Activated CD4-positive, alpha-beta memory T cell treated with anti-CD3 and anti-CD28 coated beads, Interleukin-2, amount 10 ng/mL, durations not matched to agents 7 days and 5 days (primary cell): ENCODE measurements at places on chromosomes 2 and 18. TPM values are rescaled to one million over a fixed set of nuclear protein-coding genes. Genes with fewer than 3 reads are reported as not detected.

- no peaks in the 10 kb centered on the region for H3K36me3 ChIP-seq
- DNase-seq: no peak
- peaks cover under 1% of the 10 kb centered on the region for H3K27me3 ChIP-seq
- H3K4me1 ChIP-seq: no peaks in the 10 kb centered on the region
Observed at GRCh38 chr18:8835521-8835953, 130.2 kb downstream of the MTCL1 start.

DNA sequence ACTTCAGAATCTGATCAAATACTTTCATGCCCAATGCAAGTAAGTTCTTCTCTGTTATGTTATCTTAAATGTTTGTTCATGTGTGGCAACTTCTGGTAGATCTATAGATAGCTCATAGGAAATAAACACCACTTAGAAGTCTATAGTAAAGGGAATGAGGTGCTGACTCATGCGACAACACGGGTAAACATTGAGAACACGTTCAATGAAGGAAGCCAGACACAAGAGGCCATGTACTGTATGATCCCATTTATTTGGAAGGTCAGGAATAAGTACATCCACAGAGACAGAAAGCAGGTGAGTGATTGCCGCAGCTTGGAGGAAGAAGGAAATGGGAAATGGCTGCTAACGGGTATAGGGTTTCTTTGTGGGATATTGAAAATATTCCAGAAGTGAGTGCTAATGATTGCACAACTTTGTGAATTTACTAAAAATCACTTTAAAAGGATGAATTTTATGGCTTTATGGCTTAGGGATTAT is 95.4 kb downstream of the ITGB1BP1 start:
- DNase-seq: no peak
- no peak overlapping the region for H3K27ac ChIP-seq

- H3K27ac ChIP-seq: no peak overlapping the region
- peaks cover 13% of the 10 kb centered on the region for H3K4me1 ChIP-seq
- no peak for DNase-seq
- H3K4me3 ChIP-seq: no peak overlapping the region
- no peaks in the 10 kb centered on the region for H3K27me3 ChIP-seq
Observed at GRCh38 chr18:54134053-54134452, 90.4 kb downstream of the MBD2 start.

DNA sequence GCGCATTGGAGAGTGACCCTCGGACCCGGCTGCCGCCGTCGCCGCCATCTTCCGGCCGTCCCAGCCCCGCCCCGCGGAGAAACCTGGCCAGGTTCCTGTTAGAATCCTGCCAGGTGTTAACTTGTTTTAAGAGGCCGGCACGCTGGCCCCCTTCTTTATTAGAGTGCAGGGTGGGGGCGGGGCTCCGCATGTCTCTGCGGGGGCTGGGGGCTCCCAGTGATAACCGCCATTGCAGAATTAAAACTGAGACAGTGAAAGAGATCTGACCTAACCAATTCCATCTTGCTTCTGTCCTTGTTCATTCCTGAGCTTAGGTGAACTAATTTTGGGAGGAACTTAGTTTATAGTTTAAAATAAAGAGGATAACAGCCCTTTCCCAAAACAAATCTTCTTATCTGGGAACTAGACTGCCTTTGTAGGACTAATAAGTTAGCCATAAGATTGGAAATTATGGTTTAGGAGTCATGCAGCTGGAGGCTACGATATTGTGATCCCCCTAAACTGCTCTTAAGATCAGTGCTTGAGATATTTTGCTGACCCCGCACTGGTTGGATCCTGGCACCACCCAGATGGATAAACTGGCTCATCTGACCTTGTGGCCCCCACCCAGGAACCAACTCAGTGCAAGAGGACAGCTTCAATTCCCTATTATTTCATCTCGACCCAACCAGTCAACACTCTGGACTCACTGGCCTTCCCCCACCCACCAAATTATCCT is 543 bp upstream of the STARD7 start:
- H3K4me1 ChIP-seq: peaks cover 44% of the 10 kb centered on the region
- DNase-seq: no peak
- peak overlapping the region; percentile 79 for H3K27ac ChIP-seq
- H3K4me3 ChIP-seq: peak overlapping the region; percentile 87

- H3K27ac ChIP-seq: no peak overlapping the region
- DNase-seq: no peak
- no peaks in the 10 kb centered on the region for H3K4me1 ChIP-seq
- H3K4me3 ChIP-seq: no peak overlapping the region
Observed at GRCh38 chr2:157990173-157990572, 111.5 kb upstream of the UPP2 start.

DNA sequence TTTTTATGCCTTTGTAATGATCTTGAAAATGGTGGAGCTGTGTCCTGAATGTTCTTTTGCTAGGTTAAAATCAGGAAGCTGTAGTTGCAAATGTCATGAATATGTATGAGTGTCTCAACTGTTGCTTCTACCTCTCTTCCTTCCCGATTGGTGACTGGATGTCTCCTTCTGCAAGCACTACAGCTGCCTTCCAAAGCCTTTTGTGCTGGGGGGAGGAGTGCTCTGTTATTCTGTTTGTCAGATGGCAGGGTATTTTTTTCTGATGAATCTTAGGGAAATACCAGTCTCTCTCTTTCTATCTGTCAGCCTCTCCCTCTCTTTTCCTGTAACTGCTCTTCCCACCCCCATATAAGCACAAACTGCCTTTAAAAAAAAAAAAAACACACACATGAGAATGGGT is 1396.3 kb upstream of the CELF4 start:
- no peaks in the 10 kb centered on the region for H3K4me1 ChIP-seq
- H3K27me3 ChIP-seq: no peaks in the 10 kb centered on the region
- no peak overlapping the region for H3K27ac ChIP-seq
- no peak overlapping the region for H3K4me3 ChIP-seq
- no peaks in the 10 kb centered on the region for H3K36me3 ChIP-seq

- peaks cover 52% of the 10 kb centered on the region for H3K4me1 ChIP-seq
- H3K4me3 ChIP-seq: peak overlapping the region; percentile 99
- H3K27me3 ChIP-seq: no peaks in the 10 kb centered on the region
Observed at GRCh38 chr2:86199834-86200177, 549 bp downstream of the MRPL35 start.

DNA sequence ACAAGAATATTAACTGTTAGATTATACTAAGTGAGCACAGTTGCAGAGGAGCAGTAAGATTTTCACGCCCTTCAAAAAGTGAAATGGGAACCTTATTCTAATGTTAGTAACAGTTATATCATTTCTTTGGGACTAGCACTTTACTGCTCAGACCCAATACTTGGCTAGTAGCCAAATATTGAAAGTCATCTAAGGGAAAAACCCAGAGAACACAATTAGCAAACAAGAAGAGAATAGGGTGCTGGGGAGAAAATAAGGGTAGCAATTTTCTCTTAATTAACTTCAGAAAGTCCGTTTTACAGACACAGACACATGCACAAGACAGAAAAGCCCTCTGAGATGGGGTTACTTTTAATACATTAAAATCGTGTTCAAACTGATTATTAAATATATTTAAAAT is 71.8 kb downstream of the ID2 start:
- H3K4me1 ChIP-seq: no peaks in the 10 kb centered on the region
- H3K27me3 ChIP-seq: no peaks in the 10 kb centered on the region
- no peak overlapping the region for H3K4me3 ChIP-seq
- H3K27ac ChIP-seq: no peak overlapping the region
- DNase-seq: no peak

DNA sequence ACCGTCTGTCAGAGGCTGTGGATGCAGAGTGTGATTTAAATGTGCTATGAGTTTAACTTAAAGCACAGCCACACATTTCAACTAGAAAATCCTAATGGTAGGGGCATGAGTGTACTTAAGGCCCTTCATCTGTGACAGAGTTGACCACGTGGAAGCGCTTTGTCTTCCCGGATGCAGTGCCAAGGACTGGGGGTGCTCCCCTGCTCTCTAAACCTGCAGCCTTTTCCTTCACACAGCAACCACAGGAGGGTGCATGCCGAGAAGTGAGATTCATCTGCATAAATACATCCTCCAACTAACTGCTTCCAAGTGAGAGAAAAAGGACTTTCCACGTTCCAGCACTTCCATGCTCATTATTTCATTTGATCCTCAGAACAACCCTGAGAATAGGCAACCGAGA is 149.6 kb downstream of the MYT1L start:
- no peaks in the 10 kb centered on the region for H3K36me3 ChIP-seq
- no peak overlapping the region for H3K4me3 ChIP-seq
- no peak overlapping the region for H3K27ac ChIP-seq
- no peak for DNase-seq

- no peaks in the 10 kb centered on the region for H3K27me3 ChIP-seq
- H3K27ac ChIP-seq: no peak overlapping the region
- no peaks in the 10 kb centered on the region for H3K4me1 ChIP-seq
Observed at GRCh38 chr18:28743115-28743514, 566.2 kb upstream of the CDH2 start.

The MARCO gene
- not detected for total RNA-seq

The PLCL1 gene
- total RNA-seq: 1.2 TPM

The SLC8A1 gene
- 0.45 TPM for total RNA-seq

The APLF gene
- total RNA-seq: 2.8 TPM

The AKAIN1 gene
- total RNA-seq: not detected
